ENCODE measurements at places on chromosomes 12 and 14. TPM values are rescaled to one million over a fixed set of nuclear protein-coding genes. Genes with fewer than 3 reads are reported as not detected.

DNA sequence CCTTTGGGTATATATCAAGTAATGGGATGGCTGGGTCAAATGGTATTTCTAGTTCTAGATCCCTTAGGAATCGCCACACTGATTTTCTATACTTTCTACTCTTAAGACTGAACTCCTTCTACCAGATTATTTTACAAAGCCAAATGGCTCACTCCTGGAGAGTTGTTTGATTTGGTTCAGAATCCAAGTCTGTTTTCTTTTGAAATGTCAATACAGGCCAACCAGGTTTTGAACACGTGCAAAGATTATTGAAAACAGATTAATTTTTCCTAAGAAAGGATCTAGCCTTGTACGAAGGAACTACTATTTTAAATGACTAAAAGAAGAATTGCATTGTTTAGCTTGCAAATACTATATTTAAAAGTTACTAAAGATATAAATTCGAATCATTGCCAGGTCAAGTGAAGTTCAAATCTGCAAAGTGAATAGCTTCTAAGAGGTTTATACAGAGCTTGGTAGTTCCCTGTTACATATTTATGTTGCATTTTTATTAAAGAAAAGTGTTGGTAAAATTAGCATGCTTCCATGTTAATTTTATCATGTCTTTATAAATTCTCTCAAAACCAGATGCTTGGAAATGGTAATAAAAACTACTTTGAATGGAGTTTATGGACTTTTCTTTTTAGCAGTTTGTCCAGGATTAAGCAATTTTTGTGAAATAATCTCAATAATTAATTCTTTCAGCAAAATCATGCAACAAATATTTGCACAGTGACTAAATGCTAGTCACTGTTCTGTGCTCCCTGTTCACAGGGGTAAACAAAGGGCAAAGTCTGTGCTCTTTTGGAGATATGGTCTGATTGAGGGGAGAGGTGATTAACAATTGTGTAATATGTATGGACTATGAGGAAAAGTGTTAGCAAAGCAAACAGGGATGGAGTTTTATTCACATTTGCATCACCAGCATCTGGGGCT lies 38.9 kb downstream of the GPR65 start:
- no peak for DNase-seq

DNA sequence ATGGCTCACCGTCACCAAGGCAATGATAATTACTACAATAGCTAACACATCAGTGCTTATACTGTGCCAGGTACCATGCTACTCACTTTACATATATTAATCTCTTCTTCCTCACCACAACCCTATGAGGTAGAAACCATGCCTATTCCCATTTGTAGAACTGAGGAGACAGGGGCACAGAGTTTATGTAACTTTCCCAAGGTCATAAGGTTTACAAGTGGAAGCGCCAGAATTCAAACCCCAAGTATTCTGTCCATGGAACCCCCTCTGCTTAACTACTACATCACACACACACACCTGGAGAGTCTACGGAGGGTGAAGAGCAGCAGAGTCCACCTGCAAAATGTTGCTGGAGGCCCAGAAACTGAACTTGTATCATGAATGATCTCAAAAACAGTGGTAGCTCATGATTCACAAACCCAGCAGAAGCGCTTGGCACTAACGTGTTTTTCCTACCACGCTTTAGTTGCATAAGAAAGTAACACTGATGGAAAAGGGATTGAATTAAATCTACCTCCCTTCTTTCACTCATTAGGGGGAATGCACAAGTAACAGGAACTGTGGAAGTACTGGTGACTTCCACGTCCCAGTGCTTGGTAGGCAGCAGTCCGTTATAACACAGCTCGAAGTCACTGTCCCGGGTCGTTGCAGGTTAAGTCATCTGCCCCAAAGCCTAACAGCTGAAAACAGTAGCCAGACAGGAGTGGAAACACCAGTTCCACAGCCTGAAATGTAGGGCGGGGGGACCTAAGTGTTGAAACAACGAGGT lies 2.0 kb downstream of the ITPR2 start:
- no peak for DNase-seq

GRCh38 chr12:17992002-17992656 lies 97.9 kb downstream of the RERGL start:
- peak; percentile 29 for DNase-seq

DNA sequence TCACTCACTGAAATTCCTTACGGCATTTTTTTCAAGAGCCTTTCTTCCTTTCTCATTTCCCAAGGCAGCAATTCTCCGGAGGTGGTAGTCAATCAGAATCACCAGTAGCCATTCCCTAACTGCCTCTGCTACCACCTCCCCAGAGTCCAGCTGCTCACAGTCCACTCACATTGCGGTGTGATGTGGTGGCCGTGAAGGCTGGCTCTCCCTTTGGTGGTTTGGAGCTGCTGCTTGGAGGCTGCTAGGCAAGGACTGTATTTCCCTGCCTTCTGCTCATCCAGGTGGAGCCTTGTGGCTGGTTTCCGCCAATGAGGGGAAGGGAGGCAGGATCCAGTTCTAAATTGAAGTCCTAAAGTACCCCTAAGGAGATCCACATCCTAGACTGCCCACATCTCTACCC lies 222.0 kb downstream of the ANO2 start:
- no peak for DNase-seq

DNA sequence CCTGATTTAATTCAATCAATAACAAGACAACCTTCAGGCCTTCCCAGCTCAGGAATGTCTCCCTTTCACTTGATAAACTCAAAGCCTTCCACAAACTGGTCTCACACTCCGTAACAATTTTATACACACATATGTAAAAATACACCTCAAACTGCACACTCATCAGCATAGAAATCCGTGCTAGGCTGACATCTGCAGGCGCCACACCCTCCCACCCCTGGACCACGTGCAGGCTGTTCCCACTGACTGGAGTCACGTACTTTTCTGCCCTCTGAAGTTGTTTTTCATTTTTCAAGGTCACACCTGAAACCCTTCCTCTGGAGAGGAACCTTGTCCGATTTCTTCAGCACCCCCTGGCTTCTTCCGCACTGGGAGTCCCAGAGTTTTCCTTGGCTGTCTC lies 27.6 kb downstream of the FBXO21 start:
- DNase-seq = no peak

DNA sequence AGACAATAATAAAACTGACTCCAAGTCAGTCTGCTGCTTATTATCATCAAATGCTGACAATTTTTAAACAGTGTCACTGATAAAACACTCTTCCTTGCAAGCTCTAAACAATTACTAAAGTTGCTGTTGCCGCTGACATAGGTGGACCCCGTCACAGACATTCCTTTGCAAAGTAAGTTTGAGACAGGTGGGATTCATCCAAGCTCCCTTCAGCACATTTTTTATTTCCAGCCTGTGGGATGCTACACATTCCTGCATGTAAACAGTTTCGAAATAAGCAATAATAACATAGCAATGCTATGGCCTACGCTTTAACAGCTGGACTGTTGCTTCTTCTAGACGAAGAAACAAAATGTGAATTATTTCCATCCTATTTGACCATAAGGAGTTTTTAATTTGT lies 85.4 kb upstream of the HIF1A start:
- DNase-seq = no peak

- DNase-seq = no peak
These were observed 1.2 kb downstream of the NUDT4 start for GRCh38 chr12:93378998-93379325.

ADAM20 gene
- 0.34 TPM for total RNA-seq

ASCL4 gene
- total RNA-seq = not detected

GRCh38 chr12:57866308-57867019 lies 19.9 kb upstream of the CTDSP2 start:
- no peak for DNase-seq

LTBP2 gene
- 0.84 TPM for total RNA-seq

GRCh38 chr12:21571046-21571445 lies 33.6 kb downstream of the GYS2 start:
- no peak for DNase-seq

DNA sequence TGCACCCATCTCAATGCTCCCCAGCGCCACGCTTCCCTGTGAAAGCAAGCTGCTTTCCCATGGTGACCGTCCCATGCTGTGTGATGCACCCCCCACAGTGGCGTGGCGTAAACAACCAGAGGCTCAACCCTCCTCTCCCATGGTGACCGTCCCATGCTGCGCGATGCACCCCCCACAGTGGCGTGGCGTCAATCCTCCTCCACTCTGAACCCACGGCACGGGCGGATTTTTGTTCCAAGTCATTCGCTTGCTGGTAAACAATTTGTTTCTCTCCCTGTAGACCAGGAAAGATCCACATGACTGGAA lies 8.9 kb downstream of the STX2 start:
- no peak for DNase-seq

SDSL gene
- total RNA-seq = 1.5 TPM

- peak; percentile 35 for DNase-seq
These were observed 10.9 kb downstream of the C12orf43 start for GRCh38 chr12:121005346-121005815.

DNA sequence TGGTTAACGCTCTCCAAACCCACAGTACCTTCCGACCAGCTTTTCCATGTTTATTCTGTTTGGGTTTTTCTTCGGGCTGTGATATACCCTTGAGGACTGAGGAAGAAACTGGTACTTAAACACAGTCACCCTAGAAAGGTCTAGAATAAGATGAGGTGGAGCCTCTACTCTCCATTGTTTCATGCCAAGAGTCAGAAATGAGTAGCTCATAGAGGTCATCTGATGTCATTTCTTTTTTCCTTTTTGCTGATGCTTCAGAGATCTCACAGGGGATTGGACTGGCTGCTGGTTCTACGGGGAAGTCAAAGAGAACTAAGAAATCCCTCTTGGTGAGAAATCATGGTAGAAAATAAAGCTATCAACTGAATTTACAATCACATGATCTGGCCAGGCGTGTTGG lies 538.2 kb upstream of the TMEM132C start:
- no peak for DNase-seq

BMP4 gene
- 42.9 TPM for total RNA-seq

GPR65 gene
- total RNA-seq = 0.05 TPM

- no peak for DNase-seq
These were observed 59.1 kb downstream of the PLXNC1 start for GRCh38 chr12:94207467-94207848.

LRFN5 gene
- total RNA-seq = 11.1 TPM

GRCh38 chr14:35406506-35407305 lies 2.2 kb upstream of the NFKBIA start:
- peak; percentile 72 for DNase-seq

Measured in SJCRH30 (cell line).